Amygdala (tissue), 56 donors: ENCODE measurements at places on chromosomes 12 and 14.

DNA sequence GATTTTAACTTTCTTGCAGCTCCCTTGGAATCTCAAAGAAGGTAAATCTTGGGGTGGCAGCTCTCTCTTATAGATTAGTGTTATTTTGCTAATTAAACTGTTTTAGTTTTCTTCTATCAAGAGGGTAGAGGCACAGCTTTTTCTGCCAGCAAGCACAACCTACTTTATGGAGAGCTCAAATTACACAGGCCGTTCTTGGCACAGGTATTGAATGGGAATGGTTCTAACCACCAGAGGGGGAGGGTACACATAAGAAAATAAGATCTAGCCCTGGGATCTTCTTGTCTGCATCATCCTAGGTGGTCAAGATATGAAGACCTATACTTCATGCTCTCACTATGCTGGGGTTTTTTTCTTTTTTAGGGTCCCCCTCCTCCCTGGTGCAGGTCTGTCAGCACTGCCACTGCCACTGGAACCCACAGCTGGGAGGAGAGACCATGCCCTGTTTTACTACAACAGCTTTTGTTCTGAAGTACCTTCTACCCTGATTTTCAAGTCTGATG is 48.6 kb upstream of the STAC3 start:
- no peak for DNase-seq

- DNase-seq = no peak
These were observed 412.5 kb downstream of the RMST start for GRCh38 chr12:97875064-97875463.

- DNase-seq = peak; percentile 19
These were observed 31.0 kb upstream of the NPFF start for GRCh38 chr12:53538209-53538689.

GRCh38 chr14:101007004-101007614 is 103.6 kb upstream of the RTL1 start:
- no peak for DNase-seq

- no peak for DNase-seq
These were observed 157.3 kb downstream of the BTG1 start for GRCh38 chr12:91988086-91988923.
